Fibroblast of upper back skin (primary cell): ENCODE measurements at places on chromosomes 16 and 17.

GRCh38 chr17:15257796-15258512, 7.2 kb downstream of the PMP22 start:
- no peak for DNase-seq

- peak; percentile 31 for DNase-seq
Measured at GRCh38 chr17:39769974-39770587, 32.3 kb downstream of the GRB7 start.

- DNase-seq = no peak
Measured at GRCh38 chr16:54411544-54411943, 125.0 kb upstream of the IRX3 start.

DNA sequence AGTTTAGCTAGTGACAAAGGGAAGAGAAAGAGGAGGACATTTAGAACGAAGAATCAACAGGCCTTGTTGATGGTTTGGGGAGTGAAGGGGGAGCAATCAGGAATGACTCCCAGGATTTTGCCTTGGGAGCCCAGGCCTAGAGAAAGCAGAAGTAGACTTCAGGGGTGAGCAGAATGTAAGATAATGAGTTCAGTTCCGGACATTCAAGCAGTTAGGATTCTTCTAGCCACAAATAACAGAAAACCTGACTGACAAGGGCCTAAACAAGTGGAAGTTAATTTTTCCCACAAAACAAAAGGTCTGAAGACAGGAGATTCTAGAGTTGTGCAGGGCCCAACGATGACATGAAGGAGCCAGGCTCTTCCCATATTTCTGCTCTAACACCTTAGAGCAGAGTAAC, 45.9 kb downstream of the SKAP1 start:
- no peak for DNase-seq

DNA sequence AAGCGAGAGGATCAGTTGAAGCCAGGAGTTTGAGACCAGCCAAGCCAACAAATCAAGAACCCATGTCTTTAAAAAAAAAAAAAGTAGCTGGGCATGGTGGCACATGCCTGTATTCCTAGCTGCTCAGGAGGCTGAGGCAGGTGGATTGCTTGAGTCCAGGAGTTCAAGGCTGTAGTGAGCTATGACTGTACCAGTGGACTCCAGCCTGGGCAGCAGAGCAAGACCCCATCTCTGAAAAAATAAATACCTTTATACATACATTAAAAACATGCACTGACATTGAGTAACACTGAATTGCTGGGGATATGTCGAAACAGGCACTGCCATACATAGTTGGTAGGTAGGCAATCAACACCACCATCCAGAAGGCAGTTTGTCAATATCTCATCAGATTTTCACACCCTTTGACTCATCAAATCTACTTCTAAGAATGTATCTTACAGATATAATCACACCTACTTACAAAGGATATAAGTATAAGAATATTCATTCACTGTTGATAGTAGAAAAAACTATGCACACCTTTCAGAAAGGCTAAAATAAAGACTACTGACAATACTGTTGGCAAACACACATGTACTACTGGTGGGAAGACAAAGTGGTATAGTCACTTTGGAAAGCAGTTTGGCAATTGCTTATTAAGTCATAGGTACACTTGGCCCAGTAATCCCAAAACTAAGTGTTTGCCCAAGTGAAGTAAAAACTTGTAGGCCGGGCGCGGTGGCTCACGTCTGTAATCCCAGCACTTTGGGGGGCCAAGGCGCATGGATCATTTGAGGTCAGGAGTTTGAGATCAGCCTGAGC, 6.4 kb upstream of the CEP20 start:
- no peak for DNase-seq

DNA sequence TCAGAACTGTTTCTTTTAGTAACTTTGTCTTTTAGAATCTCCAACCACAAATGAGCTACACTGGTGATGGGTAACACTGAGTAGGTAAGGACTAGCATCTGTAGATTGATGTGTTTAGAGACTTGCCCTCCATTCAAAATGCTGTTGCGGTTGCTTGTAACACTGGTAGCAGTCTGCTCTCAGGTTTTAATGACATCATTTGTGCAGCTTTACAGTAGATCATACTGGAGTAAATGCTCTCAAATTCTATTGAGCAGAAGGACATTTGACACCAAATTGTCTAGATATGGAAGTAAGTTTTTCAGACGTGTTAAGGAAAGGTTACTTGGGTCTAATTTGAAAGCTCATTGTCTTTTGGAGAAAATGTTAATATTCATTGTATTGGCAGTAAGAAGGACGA, 98.8 kb downstream of the NLK start:
- DNase-seq = no peak

DNA sequence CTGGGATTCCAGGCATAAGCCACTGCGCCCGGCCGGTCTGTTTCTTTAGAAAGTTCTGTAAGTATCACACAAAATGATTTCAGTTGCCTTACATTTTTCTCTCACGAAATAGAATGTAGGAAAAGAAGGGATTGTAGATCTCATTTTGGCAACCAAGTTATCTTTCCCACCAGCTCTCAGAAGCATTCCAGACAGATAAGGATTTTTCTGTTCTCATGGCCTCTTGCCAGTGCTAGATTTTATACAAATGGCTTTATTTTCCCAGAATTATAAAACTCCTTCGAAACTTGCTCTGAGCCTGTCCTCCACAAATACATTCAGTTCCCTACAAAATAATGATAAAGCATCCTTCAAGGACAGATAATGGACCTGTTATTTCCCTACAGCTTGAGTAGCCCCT, 46.9 kb downstream of the LCMT1 start:
- DNase-seq = no peak

DNA sequence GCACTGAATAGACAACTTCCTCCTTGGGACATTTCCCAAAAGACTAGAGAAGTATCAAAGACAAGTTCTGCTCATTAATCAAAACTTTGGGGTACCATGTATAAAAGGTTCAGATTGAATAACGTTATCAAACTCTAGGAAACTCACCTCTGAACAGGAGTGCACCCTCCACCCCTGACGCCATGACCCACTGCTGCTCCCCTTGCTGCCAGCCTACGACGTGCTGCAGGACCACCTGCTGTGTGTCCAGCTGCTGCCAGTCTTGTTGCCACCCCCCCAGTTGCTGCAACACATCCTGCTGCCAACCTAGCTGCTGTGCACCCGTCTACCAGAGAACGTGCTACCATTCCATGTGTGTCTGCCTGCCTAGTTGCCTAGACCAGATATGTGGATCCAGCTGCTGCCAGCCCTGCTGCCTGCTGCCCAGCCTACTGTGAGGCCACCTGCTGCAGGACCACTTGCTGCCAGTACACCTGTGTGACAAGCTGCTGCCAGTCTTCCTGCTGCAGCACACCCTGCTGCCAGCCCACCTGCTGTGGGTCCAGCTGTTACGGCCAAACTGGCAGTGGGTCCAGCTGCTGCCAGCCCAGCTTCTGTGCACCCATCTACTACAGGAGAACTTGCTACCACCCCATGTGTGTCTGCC, 13.8 kb upstream of the KRTAP9-2 start:
- no peak for DNase-seq

GRCh38 chr16:77043076-77043475, 147.9 kb upstream of the MON1B start:
- peak; percentile 6 for DNase-seq

DNA sequence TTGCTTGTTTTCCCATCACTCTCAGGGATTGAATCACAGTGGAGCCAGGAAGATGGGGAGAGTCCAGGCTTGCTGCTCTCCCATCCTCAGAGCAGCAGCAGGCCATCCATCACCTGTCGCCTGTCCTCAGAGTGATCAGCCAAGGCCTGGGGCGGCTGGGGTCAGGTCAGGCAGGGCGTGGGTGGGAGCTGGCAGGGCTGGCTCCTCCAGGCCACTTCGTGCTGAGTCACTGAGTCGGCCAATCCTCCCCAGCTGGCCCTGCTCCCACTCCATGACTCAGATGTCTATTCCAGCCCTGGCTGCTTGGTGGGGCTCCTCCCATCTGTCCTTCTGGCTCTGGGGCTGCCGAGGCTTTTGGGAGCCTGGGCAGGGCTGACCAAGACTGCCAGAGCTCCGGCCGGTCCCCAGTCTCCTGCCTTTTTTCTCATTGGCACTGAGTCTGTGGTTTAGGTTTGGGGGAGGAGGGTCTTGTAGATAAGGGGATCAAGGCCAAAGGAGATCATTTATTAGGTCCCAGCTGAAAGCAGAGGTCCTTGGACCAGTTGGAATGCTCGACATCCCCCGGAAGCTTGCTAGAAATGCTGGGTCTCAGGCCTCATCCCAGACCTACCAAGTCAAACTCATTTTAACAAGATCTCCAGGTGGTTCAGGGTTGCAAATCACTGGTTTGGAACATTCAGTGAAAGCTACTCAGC, 72.7 kb downstream of the ABCC1 start:
- DNase-seq = peak; percentile 95

- DNase-seq = no peak
Measured at GRCh38 chr17:82528484-82529265, 9.1 kb downstream of the FOXK2 start.

DNA sequence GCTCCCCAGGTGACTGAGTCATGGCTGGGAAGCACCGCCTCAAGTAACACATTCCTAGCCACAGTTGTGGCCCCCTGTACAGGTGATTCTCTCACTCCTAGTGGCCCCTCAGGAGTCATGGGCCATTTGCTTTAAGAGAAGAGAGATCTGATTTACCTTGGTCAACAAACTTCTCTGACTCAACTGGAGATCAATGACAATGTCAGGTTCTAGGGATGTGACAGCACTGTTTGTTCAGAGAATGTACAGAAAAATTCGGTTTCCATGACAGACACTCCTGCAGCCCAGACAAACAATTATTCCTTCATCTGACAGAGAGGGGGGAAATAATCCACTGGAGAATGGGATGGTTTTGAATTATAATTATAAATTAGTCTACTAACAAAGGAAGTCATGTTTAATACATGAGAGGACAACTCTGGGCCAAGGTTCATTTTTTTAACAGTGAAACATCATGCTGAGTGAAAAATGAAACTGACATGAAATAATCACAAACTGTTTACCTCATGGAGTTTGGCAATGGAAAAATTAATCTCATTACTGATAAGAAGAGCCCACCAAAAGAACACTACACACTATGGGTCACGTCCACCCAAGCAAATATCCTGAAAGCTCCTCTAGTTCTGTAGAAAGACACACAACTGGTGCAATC, 9.7 kb downstream of the ERN1 start:
- DNase-seq = no peak

DNA sequence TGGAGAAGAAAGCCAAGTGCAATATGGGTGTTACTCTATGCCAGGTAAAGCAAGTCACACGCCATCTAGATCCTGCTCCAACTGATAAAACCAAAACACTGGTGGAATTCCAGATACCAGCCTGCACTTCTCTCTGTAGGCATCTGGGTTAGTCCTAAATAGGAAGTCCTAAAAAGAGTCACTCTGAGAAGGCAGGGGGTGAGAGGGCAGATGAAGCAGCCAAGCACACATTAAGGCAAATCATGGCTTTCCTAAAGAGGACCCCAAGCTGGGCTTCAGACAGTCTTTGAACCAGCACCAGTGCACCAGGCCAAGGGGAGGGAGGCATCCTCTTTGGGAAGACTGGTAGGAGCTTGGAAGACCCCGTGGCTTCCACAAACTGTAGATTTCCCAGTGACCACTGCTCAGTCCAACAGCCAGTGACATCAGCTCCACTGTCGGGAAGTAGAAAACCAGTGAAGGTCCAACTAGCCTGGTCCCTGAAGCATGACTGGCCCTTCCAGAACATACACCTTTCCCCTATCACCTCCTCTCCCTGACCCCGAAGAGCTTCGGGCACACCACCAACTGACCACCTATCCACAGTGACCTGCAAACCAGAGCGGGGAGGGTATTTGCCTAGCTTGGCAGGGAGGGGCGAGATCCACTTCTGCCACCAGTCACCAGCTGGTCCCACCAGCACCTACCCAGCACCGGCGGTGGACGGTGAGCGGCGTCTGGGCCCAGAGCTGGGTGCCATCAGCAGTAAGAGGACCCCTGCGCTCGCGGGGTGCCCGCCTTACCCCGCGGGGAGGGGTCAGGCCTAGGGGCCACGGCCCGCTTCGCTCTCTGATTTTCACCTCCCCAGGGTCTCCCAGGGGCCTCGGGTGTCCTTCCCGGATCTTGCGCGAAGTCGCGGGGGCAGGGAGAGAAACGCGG, 1.0 kb downstream of the LITAF start:
- no peak for DNase-seq

- no peak for DNase-seq
Measured at GRCh38 chr17:17137731-17138585, 68.2 kb downstream of the PLD6 start.

- peak; percentile 58 for DNase-seq
Measured at GRCh38 chr17:17354560-17355349, 51.6 kb downstream of the NT5M start.

DNA sequence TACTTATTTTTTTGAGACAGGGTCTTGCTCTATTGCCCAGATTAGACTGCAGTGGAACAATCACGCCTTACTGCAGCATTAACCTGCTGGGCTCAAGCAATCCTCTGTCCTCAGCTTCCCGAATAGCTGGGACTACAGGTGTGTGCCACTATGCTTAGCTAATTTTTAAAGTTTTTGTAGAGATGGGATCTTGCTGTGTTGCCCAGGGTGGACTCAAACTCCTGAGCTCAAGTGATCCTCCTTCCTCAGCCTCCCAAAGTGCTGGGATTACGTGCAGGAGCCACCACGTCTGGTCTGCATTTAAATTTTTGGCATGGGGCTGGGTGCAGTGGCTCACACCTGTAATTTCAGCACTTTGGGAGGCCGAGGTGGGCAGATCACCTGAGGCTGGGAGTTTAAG, 41.0 kb upstream of the INTS2 start:
- no peak for DNase-seq
